ENCODE measurements at places on chromosomes 12 and 14.

- H3K36me3 ChIP-seq = no peaks in the 10 kb centered on the region
- no peaks in the 10 kb centered on the region for H3K4me1 ChIP-seq
- no peak overlapping the region for H3K4me3 ChIP-seq
- no peak for ATAC-seq
- H3K27ac ChIP-seq = no peak overlapping the region
- no peaks in the 10 kb centered on the region for H3K27me3 ChIP-seq
Measured at GRCh38 chr14:75223664-75224154, 47.3 kb upstream of the TMED10 start.

DNA sequence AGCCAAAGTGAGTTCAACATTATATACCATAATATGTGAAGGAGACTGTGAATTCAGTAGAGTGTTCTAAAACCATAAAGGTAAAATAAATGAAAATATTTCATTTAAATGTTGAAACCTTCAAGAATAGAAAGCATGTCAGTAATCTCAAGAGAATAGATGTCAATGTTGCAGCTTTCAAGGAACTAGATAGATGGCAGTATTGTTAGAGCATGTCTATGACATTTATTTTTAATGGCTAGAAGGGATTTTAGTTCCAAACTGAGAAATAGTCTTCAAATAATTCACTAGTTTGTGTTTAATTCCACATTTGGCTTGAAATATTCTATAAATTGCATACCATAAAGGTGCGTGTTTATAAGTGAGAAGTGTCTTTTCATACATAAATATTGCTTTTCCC lies 326.5 kb downstream of the FLRT2 start:
- H3K27me3 ChIP-seq = no peaks in the 10 kb centered on the region
- no peak for ATAC-seq
- H3K4me1 ChIP-seq = no peaks in the 10 kb centered on the region
- H3K4me3 ChIP-seq = no peak overlapping the region
- no peaks in the 10 kb centered on the region for H3K36me3 ChIP-seq
- no peak overlapping the region for H3K27ac ChIP-seq

DNA sequence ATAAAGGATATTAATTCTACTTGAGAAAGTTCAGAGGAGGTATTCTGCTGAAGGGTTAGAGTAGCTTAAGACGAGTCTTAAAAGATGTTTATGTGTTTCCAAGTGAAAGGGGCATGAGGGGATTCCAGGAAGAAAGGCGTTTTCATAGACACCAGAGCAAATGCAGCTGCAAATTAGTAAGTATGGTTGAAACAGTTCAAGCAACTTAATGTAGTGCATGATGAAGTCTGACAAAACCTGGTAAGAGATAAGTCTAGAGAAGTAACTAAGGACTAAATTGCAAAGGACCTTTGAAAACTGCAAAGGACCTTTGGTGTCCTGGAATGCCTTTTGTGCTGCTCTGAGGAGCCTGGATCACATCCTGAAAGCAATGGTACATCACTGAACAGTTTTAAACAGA lies 11.5 kb downstream of the LUM start:
- H3K27me3 ChIP-seq = no peaks in the 10 kb centered on the region
- ATAC-seq = no peak

GRCh38 chr12:47221256-47222023 lies 141.7 kb upstream of the AMIGO2 start:
- H3K4me1 ChIP-seq = peaks cover 17% of the 10 kb centered on the region
- no peak overlapping the region for H3K27ac ChIP-seq
- ATAC-seq = no peak
- no peaks in the 10 kb centered on the region for H3K27me3 ChIP-seq

DNA sequence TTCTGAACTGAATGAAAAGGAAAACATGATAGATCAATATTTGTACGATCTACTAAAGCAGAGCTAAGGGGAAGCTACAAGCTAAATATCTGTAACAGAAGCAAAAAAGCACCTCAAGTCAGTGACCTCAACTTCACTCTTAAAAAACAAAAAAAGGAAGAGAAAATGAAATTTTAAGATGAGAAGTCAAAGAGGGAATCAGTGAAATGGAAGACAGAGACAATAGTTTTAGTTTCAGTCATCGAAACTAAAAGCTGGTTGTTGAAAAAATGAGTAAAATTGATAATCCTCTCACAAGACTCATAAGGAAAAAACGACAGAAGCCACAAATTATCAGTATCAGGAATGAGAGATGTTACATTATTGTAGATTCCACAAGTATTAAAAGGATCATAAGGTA lies 11.9 kb upstream of the SLC2A13 start:
- no peak for ATAC-seq
- H3K4me3 ChIP-seq = no peak overlapping the region
- no peaks in the 10 kb centered on the region for H3K27me3 ChIP-seq
- H3K36me3 ChIP-seq = no peaks in the 10 kb centered on the region

- H3K4me3 ChIP-seq = no peak overlapping the region
- ATAC-seq = no peak
- no peaks in the 10 kb centered on the region for H3K27me3 ChIP-seq
- H3K4me1 ChIP-seq = no peaks in the 10 kb centered on the region
- no peak overlapping the region for H3K27ac ChIP-seq
Measured at GRCh38 chr12:93879476-93880421, 202.6 kb downstream of the CRADD start.

- peaks cover 3% of the 10 kb centered on the region for H3K4me1 ChIP-seq
- no peak overlapping the region for H3K27ac ChIP-seq
- ATAC-seq = no peak
- H3K4me3 ChIP-seq = no peak overlapping the region
- no peaks in the 10 kb centered on the region for H3K27me3 ChIP-seq
- no peaks in the 10 kb centered on the region for H3K36me3 ChIP-seq
Measured at GRCh38 chr12:112939761-112940381, 1.6 kb downstream of the OAS3 start.

GRCh38 chr14:51228391-51228790 lies 11.7 kb upstream of the TMX1 start:
- ATAC-seq = no peak
- H3K36me3 ChIP-seq = no peaks in the 10 kb centered on the region
- H3K27ac ChIP-seq = no peak overlapping the region

DNA sequence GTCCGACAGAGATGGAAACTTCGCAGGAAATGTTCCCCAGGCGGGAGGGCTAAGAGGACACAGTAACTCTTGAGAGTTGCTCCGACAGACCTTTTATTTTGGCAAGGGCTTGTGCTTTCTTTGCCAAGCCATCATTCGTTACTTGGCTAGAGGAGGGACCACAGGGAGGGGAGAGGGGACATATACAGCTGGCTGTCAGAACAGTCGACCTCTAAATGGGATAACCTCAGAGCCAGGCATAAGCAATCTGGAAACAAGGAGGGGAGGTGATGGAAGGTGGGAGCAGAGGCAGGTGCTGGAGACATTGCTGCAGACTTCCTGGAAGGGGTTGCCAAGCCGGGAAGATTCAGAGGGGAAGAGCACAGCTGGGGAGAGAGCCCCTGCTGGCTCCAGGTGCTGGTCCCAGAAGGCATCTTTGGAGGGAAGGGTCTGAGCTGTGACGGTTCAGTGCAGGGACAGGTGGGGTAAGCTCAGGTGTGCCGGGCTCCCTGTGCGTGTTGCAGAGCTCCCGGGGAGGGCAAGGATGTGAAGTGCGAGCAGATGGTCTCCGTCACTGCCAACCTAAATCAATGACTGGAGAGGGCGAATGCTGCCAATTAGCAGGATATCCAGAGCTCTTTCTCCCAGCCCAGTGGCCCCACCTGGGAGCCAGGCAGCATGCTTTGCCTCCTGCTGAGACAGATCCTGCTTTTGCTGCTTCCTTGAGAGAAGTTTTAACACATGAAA lies 50.1 kb downstream of the CHST11 start:
- no peaks in the 10 kb centered on the region for H3K27me3 ChIP-seq
- H3K27ac ChIP-seq = no peak overlapping the region
- no peak overlapping the region for H3K4me3 ChIP-seq
- peaks cover 5% of the 10 kb centered on the region for H3K4me1 ChIP-seq
- ATAC-seq = no peak

GRCh38 chr12:57735198-57735855 lies 3.2 kb downstream of the AGAP2 start:
- no peak overlapping the region for H3K27ac ChIP-seq
- H3K4me3 ChIP-seq = no peak overlapping the region
- ATAC-seq = no peak
- H3K27me3 ChIP-seq = peaks cover 98% of the 10 kb centered on the region
- H3K36me3 ChIP-seq = no peaks in the 10 kb centered on the region

- no peaks in the 10 kb centered on the region for H3K36me3 ChIP-seq
- no peaks in the 10 kb centered on the region for H3K4me1 ChIP-seq
- H3K27ac ChIP-seq = no peak overlapping the region
- ATAC-seq = no peak
Measured at GRCh38 chr12:92365836-92366235, 220.2 kb upstream of the BTG1 start.

Measured in gastroesophageal sphincter (tissue), 4 donors.